ENCODE measurements at places on chromosomes 4 and X.

GRCh38 chrX:132411310-132411977 is 77.4 kb downstream of the MBNL3 start:
- no peak for DNase-seq

GRCh38 chr4:16809064-16809463 is 89.4 kb downstream of the LDB2 start:
- no peak for DNase-seq

DNA sequence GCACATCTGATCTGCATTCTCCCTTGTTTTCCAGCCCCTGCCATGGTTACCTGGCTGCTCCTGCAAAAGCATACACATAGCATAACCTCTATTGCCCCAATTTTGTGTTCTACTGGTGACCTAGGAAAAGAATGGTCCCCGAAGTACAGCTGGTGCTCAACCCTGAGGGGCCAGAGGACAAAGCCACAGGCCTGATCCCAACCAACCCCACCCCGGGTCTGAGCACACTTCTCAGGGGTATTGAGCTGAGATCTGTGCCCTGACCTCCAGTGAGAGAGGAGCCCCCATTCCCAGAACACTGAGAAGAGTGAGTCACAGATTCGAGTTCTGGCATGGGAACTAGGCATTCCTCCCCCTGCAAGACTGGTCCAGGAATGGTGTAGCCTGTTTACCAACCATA is 465.5 kb upstream of the ACTRT1 start:
- DNase-seq: no peak

GRCh38 chr4:27090406-27090805 is 229.8 kb downstream of the STIM2 start:
- DNase-seq: no peak

GRCh38 chrX:16587836-16588235 is 62.1 kb upstream of the S100G start:
- no peak for DNase-seq

Data from DMS53 (cell line).